Foreskin melanocyte (primary cell): ENCODE measurements at places on chromosomes 2 and 18.
A peak's percentile ranks its signal among the peaks of the same experiment; 100 is the strongest.

GRCh38 chr2:4898706-4899105 lies 793.5 kb upstream of the SOX11 start:
- DNase-seq = no peak

DNA sequence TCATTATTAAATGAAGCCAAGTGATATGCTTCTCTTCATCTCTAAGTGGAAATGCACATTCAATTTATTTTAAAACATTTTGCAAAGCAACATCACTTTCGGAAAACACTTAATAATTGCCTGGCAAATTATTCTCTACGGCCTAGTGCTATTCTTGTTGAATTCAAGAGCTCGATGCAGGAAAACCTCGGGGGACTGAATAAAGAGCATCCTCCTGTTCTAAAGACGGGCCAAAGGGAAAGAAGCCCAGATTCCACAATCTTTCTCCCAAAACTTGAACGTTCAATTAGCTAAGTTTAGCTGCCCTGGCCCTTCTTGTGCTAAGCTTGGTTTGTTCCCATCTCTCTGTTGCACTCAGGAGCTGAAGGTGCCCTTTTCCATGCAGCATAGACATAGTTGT lies 23.2 kb upstream of the SEH1L start:
- DNase-seq = no peak

DNA sequence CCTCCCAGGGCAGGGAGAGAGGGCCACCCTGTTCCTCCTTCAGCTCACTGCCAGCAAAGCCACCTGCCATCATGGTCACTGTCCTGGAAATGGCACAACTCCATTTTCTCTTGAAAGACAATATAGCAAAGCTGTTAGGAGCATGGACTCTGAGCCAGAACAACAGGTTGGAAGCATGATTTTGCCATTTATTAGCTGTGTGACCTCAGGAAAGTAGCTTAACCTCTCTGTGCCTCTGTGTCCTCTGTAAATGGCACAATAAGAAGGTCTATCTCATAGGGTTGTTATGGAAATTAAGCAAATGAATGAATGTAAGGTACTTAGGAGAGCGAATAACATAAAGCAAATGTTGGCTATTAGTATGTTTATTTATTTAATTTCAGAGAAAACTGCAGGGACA lies 730.4 kb upstream of the ID2 start:
- no peak for DNase-seq

- DNase-seq = peak; percentile 35
Observed at GRCh38 chr18:35282353-35282752, 7.7 kb downstream of the ZSCAN30 start.

- DNase-seq = no peak
Observed at GRCh38 chr2:10369269-10370255, 66.9 kb downstream of the HPCAL1 start.

DNA sequence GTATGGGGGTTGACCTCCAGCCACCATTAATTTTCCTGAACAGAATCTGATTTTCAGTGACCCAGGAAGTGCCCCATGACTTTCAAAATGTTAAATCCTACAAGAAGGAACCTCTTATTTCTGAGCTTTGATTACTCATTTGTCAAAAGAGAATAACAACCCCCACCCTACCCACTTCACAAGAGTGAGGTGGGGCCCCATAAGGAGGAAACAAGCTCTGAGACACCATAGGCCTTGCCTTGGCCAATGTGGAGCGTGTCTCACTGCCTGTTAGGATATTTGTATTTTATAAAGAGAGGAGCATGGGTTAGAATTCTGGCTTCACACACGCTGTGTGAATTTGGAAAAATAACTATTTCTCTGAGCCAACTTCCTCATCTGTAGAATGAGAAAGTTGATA lies 158.9 kb downstream of the TTC32 start:
- DNase-seq = no peak

DNA sequence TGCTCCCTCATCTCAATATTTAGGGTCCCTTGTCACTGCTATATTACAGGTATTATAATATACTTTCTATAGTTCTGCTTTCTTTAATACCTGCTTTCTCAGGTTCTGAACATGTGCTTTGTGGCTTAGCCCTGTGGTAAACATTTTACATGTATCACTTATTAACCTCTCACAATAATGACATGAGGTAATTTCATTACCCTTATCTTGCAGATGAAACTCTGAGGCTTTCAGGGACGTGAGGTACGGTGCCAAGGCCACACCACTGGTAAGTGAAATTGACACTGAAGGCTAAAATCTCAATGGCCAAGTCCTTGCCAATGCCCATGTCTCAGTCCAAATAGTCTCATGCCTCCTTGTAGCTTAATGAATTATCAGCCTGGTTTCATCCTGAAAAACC lies 21.7 kb downstream of the LINC00305 start:
- DNase-seq = no peak

DNA sequence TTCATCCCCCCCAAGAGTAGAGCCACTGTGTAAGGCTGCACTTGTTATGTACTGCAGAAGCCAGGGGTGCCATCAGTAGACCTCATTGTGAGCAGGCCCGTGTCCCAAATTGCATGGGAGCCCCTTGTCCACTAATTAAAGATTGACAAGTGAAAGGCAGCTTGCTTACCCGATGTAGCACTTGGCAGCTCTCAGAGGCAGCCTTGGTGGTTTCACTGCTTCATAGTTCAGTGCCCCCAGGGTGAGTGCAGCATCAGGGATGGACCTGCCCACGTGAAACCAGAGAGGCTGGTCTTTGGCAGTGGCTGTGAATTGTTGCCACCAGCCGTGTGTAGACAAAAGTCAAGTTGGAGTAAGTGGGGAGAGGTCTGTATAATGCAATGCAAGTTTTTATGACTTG lies 13.3 kb downstream of the TUBB6 start:
- DNase-seq = no peak

DNA sequence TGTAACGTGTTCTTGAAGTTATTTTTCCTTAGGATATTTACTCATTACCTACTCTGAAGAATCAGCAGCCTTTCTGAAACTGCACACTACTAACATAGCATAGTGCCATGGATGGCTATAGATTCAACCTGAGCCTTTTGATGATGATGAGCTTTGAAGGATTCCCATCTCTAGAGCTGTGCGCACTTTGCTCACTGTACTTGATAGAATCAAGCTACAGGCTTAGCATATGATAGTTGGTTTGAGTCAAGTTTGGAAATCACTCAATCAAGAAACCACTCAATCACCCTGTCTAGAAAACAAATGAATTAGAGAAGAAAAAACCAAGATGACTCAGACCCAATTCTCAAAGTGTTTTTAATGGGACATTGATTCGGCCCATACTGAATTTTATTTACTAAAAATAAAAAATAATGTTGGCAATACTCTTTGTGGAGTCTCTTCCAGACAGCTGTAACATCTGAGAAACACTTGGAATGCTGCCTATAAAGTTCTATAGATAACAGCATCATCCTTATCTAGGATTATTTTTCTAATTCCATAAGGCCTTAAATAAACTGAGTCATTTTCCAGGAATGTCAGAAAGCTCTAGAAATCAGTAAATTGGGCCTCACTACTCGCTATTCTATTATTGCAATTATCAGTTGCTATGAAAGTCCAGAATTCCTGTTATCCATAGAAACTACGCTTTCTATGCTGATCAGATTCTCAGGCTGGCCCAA lies 259.0 kb upstream of the ERBB4 start:
- no peak for DNase-seq

DNA sequence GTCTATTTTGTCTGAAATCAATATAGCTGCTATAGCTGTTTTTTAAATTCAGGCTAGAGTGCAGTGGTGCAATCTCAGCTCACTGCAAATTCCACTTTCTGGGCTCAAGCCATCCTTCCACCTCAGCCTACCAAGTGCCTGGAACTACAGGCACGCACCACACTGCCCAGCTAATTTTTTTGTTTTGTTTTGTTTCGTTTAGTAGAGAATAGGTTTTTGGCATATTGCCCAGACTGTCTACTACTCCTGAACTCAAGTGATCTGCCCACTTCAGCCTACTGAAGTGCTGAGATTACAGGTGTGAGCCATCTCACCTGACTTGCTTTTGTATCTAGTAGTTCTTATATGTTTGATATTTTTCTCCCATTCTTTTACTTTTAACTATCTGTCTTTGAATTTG lies 259.7 kb downstream of the CDH19 start:
- DNase-seq = no peak

- no peak for DNase-seq
Observed at GRCh38 chr18:40056079-40056692, 1898.8 kb upstream of the PIK3C3 start.

DNA sequence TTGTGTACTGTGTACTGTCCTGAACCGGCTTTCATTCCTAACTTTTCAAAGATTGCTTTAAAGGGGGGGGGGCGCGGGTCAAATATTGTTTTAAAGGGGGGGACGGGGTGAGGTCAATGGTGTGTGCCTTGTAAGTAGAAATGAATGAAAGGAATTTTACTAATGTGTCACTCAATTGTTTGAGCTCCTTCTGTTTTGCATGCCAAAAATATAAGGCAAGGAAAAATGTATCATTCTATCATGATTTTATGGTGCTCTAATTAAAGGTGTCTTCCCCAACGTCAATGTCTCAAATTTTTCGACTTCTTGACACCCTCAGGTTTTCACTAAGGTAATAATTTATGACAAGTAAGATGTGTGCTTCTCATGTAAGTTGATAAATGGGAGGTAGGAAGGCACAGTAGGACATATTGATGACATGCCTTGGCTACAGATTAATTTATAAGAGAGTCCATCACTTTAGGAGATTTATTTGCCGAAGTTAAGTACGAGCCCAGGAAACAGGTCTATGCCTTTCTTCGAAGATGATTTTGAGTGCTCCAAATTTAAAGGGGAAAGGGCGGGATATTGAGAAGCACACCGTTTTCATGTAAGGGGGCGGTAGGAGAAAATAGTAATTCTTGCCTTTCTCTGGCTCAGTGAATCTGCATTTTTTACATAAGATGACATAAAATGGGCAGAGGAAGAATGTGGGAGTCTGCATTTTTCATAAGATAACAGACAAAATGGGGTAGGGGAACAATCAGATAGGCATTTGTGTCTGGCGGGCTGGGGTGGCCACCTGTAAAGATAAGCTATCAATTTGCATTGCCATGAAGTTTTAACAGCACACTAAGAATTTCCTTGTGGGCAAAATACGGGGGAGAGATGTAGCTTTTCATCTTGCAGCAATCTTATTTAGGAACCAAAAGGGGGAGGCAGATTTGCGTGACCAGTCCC lies 1.2 kb upstream of the TRAPPC8 start:
- no peak for DNase-seq
